Activated CD4-positive, alpha-beta T cell treated with anti-CD3 and anti-CD28 coated beads for 24 hours (primary cell): ENCODE measurements at places on chromosomes 3 and 15.
A peak's percentile ranks its signal among the peaks of the same experiment; 100 is the strongest.

DNA sequence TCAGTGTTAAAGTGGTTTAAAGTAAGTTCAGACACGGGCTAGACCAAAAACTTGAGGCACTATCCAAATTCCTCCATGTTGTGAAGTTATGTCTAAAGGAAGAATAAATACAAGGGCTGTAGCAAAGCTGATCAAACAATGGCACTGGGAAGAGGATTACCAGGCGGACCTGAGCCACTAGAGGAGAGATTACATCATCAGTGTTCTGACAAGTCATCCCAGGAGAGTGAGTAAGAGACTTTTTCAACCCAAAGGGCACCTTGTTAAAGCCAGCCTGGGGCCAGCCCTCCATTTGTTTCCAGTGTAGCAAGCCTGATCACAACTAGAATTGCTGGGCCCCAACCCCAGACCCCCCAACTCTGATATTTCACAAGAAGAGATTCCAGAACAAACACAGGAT is 166.9 kb downstream of the DCLK3 start:
- no peak for DNase-seq

GRCh38 chr3:172538368-172539151 is 15.3 kb upstream of the TNFSF10 start:
- no peak for DNase-seq

DNA sequence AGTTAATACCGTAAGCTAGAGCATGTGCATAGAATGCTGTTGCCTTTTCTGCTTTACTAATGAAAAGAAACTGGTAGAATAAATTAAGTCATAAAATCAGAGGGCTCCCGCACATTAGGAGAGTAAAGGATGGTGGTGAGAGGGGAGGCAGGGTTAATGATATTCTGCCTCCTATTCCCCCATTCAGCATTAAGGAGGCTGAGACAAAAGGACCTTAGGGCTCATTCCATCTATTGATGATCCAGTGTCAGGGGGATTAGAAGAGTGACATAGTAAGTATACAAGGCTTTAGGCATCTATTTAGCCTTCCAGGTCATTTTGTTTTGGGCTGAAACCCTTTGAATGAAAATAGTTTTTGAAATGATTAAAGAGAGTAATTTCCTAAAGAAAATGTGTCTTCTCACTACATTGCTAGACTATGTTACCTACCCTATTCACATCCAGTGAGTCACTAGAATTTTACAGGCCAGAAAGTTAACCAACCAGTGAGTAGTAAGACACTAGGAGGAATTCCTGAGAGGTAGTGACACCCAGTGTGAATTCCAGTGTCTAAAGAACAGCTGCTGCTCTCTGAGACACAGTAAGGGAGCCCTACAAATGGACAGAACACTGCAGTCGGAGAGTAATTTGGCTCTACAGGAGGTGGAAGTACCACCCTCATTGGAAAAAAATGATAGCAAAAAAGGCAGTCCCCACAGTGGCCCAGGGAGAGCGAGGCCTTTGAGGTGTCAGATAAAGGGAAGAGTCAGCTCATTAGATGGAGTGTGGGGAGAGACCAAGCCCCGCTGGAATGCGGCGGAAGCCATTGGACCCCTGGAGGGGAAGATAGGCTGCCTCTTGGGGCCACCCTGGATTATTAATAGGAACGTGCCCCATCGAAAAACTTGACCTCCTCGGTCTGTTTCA is 67.6 kb downstream of the TUSC7 start:
- no peak for DNase-seq

DNA sequence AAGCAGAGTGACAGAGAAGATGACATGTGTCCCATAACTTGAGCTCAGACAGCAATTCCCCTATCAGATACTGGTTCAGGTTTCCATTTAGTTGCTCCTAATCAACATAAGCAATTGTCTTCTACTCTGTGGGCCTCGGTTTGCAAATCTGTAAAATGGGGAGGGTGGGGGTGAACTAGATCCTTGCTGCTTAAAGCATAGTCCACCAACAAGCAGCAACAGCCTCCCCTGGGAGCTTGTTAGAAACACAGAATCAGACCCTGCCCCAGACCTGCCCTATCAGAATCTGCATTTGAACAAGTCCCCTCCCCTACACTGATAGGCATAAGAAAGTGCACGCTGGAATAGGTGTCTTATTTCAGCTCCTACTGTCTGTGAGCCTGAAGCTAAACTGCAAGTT is 87.8 kb downstream of the CEMIP start:
- no peak for DNase-seq

- DNase-seq = no peak
Measured at GRCh38 chr15:93176065-93176464, 87.1 kb upstream of the RGMA start.

DNA sequence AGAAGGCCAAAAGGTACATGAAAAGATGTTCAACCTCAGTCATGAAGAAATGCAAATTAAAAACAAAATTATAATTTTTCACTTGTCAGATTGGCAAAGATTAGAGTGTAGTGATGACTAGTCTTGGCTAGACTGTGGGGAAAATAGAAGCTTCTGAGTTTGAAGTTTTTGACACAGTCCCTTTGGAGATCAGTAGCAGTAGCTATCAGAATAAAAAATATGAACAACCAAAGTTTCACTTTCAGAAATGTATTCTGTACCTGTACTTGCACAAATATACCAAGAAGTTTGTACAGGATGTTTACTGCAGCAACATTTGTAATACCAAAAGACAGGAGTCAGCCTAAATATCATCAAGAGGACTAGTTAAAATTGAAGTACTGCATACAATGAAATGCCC is 14.1 kb downstream of the ATP2C1 start:
- DNase-seq = no peak

GRCh38 chr3:68631850-68632545 is 300.3 kb downstream of the TAFA4 start:
- no peak for DNase-seq

GRCh38 chr3:120855665-120856437 is 52.2 kb upstream of the STXBP5L start:
- no peak for DNase-seq

DNA sequence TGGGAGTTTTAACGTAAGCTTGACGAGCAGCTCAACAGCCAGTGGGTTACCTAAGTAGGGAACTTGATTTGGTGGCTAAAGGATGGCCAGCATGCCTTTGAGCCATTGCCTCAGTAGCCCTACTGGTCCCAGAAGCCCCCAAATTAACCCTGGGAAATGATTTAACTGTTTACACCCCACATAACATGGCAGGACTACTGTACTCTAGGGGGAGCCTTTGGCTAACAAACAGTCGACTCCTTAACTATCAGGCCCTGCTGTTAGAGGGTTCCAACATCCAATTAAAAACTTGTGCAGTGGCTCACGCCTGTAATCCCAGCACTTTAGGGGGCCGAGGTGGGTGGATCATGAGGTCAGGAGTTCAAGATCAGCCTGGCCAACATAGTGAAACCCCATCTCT is 9.4 kb upstream of the SMCO1 start:
- DNase-seq = no peak

DNA sequence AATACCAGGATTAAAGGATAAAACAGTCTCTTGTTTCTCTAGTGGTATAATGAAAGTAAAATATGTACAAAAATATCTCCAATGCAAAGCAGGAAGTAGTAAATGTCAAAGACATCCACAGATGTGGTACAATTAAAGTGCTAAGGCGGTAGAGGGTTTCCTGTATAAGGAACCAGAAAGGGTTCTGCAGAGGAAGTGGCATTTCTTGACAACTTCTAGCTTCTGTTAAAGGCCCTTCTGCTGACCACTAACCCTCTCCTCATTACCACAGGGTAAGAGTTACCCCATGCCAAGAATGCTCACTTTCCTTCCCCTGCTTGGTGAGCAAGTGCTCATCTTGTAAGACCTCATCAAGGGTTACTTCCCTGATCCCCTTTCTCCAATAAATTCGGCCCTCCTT is 883.6 kb upstream of the NR2F2 start:
- no peak for DNase-seq

DNA sequence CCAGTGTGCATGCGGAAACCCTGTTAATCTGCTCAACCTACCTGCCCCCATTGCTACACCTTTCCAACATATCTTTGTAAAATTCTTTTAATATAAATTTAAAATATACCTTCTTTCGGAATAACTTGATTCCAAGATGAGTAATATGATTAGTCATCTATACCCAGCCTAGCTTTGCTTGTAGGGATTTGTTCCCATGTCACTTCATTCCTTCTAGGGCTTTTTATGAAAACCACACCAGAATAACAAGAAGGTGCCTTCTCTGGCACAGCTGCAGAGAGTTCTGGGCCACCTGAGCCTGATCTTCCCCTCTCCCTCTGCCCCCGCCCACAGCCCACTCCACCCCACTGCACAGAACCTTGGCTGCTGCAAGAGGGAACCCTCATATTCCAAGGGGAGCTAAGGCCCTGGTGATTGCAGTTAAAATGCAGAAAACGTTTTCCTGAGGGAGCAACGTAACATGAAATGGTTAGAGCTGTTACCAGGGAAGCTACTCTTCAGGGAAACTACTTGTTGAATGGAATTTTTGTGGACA is 38.6 kb upstream of the HACD2 start:
- DNase-seq = no peak

GRCh38 chr3:102085431-102086176 is 236.3 kb downstream of the NFKBIZ start:
- no peak for DNase-seq

DNA sequence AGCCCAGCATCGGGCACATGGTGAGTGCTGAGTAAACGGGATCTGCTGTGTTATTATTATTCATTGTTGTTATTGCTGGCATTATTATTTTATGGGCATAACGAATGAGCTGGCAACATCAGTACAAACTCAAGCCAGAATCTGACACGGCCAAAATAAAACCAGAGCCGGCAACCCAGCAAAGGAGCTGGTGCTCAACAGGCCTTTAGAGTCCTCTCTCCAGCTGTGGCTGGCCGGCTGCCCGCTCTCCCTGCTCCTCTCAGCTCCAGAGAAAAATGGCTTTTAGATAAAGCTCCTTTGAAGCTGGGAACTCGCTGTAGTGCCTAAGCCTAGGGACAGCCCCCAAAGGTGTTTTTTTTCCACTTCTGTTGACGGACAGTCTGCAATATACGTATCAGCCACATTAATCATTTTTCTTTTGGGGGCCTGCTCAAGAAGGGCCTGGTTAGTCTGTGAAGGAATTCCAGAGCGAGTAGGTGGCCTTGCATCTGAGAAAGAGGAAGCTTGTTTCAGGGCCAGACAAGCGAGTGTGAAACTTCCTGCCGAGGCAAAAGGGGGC is 193.9 kb upstream of the UBE2E1 start:
- no peak for DNase-seq

DNA sequence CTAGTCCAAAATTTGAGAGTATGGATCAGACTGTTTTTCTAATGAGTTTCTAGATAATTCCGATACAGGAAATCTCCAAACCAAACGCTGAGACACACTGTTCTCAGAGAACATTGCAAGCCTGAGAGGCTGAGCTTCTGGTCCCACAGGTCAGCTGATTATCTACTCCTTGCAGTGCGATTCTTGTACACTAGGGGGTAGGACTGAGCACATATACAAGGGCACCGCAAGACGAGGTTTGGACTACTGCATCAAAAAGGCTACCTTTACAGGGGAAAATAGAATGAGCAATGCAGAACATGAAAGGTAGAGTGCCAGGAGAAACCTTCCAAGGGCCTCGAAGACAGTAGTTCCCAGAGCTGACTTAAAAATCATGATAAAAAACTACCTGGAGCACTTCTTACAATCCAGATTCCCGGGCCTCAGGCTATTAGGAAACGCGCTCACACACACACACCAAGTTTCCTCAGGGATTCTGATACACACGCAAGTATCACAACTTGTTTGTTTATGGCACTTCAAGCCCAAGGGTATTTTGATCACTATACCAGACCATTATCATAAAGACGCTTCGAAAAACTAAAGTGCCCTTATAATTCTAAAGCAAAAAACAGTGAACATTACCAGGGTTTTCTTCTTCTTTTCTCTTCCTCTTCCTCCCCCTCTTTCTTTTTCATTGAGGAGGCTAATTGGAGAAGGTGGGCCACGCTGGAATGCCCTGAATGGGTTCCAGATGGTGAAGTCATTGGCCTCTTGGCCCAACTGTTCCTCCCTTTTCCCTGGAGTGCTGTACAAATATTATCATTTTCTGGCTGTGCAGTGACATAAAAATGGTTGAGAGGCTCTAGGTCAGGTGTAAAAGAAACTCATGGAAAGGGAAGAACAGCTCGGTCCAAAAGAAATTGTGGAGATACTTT is 61.8 kb downstream of the SLC12A8 start:
- peak; percentile 66 for DNase-seq

GRCh38 chr3:180909369-180910127 is 2.9 kb upstream of the FXR1 start:
- DNase-seq = no peak

- DNase-seq = no peak
Measured at GRCh38 chr3:128392818-128393544, 73.7 kb downstream of the DNAJB8 start.

GRCh38 chr3:41356775-41357174 is 157.5 kb downstream of the CTNNB1 start:
- no peak for DNase-seq

- no peak for DNase-seq
Measured at GRCh38 chr3:123392871-123393620, 55.8 kb downstream of the ADCY5 start.

DNA sequence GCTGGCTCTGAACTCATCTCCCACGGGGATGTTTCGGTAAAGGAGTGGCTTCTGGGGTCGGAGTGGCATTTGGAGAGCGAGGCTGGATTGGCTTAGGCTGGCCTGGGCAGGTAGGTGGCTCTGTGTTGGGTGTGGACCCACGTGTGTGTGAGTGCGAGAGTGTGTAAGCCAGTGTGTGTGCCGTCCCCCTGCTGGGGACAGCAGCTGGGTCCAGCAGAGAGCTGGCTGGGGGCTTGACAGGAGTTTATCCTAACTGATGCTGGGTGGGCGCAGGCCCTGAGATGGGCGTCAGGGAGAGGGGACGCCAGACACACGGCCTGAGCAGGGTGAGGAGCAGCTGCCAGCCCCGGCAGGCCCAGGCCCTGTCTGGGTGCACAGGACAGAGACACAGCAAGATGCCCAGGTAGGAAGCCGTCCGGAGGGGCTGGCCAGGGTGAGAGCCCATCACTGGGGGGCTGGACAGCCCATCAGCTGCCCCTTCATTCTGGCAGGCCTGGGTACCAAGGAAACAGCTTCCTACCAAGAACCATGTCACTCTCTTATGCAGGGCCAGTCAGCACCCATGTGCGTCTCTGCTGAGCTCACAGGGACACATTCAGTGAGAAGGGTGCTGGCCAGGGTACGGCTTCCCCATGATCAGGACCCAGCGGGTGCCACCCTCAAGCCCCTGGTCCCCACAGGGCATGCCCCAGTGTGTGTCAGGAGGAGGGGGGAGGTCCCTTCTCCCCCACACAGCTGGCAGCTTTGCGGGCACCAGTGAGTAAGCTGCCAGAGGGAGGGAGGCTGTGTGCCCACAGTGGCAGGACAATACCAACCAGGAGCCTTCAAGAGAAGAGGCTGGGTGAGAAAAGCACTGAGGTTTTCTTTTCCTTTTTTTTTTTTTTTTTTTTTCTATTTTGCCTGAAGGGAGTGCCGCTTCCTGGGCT is 1.1 kb downstream of the PAK6 start:
- no peak for DNase-seq
